ENCODE measurements at places on chromosomes 11 and 22.

DNA sequence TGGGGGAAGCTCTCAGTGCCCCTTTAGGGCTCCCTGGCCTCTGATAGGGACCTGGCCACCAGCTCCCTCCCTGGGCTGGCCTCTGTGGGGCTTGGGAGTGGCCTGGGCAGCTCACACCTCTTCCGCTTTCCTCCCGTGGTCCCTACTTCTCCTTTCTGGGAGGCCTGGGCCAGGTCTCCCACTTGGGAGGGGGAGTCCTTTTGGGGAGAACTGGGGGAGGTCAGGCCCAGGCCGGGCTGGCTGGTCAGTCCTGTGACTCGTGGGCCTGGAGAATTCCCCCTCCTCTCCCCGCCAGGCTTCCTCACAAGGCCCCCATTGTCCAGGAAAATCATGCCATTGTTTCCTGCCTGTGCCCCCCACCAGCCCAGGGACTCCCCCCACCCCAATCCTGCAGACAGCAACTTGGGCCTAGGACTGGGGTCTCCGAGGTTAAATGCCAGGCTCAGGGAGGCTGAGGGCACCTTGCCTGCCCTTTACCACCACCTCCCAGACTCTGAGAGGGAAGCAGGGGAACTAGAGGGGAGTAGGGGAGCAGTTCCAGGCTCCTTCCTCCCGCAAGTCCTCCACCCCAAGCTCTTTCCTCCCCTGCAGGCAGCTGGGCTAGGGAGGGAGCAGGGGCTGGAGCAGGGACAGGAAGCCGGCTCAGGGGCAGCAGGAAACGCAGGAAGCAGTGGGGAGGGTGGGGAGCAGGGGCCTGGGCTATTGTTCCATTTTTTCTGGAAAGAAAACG, 2.8 kb downstream of the MAP3K11 start:
- no peak for DNase-seq

GRCh38 chr11:130399196-130399595, 29.2 kb downstream of the ADAMTS8 start:
- DNase-seq = no peak

DNA sequence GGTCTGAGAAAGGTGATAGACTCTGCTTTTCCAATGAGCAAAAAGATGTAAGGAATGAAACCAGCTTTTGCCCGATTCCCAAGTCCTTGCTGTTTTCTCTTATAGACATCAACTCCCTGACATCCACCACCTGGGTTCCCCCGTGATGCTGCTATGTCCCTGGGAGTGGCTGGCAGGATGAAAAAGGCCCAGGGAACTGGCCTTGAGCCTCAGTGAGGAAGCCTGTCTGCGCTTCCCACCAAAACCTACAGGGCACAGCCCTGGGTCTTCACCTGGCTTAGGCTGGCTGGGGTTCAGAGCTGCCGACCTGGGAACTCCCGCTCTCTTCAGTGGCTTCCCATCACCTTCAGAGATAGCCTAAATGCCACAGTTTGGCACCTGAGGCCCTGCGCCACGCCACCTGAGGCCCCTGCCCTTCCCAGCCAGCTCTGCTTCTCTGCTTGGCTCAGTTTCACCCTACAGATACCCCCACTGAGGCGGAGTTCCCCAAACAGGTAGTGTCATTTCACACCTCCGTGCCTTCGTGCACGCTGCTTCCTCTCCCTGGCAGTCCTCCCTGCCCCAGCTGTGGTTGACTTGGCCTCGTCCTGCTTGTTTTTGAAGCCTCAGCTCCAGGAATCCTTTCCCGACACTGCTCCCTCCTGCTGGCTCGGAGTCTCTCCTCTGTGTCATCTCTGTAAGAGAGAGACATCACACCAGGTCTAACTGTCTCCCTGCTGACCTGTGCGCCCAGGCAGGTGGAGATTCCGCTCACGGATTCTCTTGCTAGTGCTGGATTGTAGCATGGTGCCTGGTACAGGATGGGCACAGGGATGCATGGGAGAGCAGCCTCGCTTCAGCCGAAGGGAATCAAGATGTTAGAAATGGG, 10.7 kb downstream of the SLC37A2 start:
- no peak for DNase-seq

DNA sequence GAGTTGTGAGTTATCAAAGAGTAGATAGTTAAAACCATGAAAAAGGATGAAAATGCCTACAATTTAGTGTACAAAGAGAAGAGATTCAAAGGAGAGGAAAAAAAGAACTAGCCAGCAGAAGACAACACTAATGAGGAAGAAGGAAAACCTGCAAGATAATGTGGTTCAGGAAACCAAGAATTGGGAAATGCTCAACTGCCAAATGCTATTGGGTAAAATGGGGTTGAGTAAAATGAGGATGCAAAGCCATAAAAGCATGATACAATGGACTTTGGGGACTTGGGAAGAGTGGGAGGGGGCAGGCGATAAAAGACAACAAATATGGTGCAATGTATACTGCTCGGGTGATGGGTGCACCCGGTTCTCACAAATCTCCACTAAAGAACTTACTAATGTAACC, 7.6 kb upstream of the OR52K2 start:
- no peak for DNase-seq

GRCh38 chr11:5691964-5692361, 2.4 kb downstream of the TRIM22 start:
- peak; percentile 21 for DNase-seq

- DNase-seq = no peak
Measured at GRCh38 chr11:64865286-64866172, 12.9 kb downstream of the EHD1 start.

GRCh38 chr11:17159441-17159840, 48.3 kb downstream of the PIK3C2A start:
- DNase-seq = no peak

DNA sequence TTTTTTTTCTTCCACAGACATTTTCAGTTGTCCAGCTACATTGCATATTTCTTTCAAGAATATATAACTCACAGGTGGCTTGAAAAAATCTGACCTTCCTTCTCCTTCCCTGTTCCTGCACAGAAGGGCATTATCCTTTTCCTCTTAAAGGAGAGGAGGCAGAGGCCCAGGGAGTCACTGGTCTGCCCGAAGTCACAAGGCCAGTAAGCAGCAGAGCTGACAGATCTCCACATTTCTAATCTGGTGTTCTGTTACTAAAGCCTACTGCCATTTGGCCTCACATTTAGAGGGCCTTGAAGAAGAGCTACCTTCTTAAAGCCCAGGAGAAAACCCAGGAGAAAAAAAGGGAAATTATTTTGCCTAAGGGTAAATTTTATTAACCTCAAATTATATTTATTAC, 12.3 kb downstream of the ENDOD1 start:
- DNase-seq = no peak

DNA sequence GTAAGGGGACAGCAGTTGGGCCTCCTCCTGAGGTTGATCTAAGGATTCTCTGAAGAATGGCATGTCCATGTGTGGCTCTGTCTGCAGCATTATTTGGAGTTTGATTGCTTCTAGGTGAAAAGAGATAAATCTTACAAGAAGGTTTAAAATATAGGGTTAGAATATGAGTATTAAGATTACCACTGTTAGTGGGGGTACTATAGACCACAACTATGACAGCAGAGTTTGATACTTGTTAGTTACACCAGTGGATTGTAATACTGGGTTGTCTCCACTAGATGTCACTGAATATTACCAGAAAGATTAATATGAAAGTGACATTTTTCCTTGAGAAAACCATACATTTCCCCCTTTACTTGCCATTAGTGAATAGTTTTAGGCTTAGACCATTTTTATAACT, 47.9 kb downstream of the ZNF280B start:
- no peak for DNase-seq

DNA sequence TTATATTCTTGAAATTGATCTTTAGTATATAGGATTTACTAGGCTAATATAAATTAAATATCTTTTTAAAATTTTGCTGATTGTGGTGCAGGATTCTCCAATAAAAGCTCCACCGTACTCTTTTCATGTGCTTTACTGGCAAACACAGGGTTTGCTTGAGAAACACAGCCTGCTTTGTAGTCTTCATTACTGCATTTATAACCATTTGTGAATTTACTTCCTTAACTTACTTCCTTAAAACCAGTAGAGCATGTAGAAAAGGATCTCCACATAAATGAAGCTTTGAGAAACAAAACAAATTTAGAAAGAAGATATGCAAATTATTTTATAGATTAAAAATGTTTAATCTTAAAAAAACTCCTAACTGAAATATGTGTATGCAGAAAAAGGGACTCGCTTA, 28.8 kb downstream of the SWAP70 start:
- DNase-seq = no peak

- peak; percentile 53 for DNase-seq
Measured at GRCh38 chr11:45332276-45332934, 46.3 kb upstream of the SYT13 start.

- no peak for DNase-seq
Measured at GRCh38 chr11:75663808-75664207, 5.0 kb downstream of the MAP6 start.

- no peak for DNase-seq
Measured at GRCh38 chr22:31790240-31790639, 36.4 kb downstream of the DEPDC5 start.

DNA sequence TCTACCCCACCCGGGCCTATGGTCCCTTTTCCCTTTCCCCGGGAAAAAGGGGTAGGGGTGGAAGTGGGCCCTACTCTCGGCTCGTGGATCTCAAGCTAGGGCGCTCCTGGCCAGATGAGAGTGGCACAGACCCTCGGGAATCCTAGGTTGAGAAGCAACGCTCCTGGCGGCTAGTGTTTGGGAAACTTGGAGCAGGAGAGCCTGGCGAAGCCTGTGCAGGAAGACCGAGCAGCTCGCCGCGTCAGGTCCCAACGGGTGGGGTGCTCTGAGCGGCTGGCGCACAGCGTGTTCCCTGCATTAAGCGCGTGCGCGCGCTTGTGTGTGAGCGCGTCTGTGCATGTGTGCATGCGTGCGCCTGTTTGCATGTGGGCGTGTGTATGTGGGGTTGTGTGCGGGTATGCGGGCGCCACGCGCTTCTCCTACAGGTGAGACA, 7.1 kb upstream of the FLI1 start:
- DNase-seq = peak; percentile 59

GRCh38 chr11:7596975-7597391, 76.3 kb downstream of the CYB5R2 start:
- DNase-seq = no peak

GRCh38 chr11:32830413-32830738, 649 bp downstream of the PRRG4 start:
- no peak for DNase-seq
